D721Med (cell line): ENCODE measurements at places on chromosomes 6 and 20.

GRCh38 chr20:49583669-49584417 is 15.9 kb upstream of the PTGIS start:
- DNase-seq: no peak

DNA sequence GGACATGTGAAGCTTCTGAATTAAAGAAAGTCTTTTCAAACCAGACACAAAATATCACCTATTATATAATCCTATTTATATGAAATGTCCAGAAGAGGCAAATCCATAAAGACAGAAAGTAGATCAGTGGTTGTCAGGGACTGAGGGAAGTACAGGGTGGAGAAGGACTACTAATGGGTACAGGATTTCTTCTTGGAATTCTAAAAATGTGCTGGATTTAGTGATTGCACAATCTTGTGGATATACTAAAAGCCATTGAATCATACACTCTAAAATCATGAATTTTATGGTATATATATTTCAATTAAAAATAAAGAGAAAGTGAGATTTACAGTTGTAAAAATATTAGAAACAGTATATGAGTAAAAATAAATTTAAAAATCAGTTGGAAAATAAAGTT is 18.7 kb upstream of the MC3R start:
- DNase-seq: no peak

DNA sequence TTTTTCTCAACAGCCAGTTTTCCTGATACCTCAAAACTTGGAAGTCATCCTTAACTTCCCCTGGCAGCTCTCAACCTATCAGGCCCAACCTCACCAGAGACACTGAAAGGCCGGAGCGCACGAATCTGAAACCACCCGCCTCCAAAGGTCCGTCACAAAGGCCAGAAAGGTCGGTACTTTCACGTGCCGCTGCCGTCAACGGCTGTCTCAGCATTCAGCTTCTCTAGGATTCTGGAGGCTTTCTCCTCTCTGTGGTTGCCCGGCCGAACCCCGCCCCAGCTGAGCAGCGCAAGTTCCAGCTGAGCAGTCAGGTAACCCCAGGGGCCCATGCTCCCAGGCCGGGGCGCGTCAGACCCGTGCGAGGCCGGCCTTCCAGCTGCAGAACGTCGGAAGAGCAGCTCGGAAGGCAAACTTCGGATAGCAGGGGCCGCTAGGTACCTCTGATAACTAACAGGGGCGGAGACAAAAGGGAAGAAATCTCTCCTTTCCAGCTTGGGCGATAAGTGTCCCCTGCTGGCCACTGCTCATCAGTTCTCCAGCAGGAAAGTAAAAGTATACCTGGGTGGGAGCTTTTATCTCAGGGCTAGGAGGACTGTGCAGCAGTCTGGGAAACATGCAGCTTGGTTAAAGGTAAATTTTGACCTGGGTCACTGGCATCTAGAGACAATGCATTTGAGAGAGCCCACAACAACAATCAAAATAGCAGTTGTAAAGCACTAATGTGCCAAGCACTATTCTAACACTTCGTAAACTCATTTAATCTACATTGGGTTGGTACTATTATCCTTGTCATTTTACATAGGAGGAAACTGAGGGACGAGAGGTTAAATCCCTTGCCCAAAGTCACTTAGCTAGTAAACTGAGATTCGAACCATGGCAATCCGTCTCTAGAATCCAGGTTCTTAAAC is 16.1 kb downstream of the ZSCAN12 start:
- DNase-seq: peak; percentile 36

DNA sequence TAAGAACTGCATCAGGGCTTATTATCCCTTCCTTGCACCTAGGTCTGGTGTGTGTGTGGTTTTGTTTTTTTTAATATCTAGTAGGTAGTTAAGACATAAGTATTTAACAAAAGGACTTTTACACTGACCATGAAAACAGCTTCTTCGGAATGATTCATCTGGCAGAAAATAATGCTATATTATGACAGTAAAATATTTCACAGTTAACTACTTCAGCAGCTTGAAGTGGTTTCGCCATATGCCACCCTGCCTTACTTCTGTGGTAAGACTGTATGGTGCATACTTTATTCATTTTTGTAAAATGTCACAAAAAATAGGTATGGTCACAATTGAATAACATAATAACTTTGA is 858 bp upstream of the PTPRK start:
- DNase-seq: no peak

GRCh38 chr6:97813889-97814567 is 531.0 kb upstream of the MMS22L start:
- no peak for DNase-seq

- DNase-seq: no peak
Observed at GRCh38 chr6:16503241-16503775, 258.0 kb downstream of the ATXN1 start.

GRCh38 chr20:2398449-2398848 is 17.7 kb downstream of the TGM6 start:
- no peak for DNase-seq

GRCh38 chr6:42366999-42367352 is 84.8 kb downstream of the TRERF1 start:
- DNase-seq: no peak

DNA sequence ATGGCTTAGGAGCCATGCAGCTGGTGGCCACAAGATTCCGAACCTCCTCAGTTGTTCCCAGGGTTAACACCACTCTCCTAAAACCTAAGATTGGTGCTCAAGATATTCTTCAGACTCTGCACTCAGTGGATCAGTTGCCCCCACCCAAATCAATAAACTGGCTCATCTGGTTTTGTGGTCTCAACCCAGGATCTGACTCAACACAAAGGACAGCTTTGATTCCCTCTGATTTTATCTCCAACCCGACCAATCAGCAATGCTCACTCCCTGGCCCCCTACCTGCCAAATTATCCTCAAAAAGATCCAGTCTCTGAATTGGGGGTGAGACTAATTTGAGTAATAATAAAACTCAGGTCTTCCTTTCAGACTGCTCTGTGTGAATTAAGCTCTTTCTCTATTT is 137.5 kb downstream of the EYS start:
- no peak for DNase-seq

DNA sequence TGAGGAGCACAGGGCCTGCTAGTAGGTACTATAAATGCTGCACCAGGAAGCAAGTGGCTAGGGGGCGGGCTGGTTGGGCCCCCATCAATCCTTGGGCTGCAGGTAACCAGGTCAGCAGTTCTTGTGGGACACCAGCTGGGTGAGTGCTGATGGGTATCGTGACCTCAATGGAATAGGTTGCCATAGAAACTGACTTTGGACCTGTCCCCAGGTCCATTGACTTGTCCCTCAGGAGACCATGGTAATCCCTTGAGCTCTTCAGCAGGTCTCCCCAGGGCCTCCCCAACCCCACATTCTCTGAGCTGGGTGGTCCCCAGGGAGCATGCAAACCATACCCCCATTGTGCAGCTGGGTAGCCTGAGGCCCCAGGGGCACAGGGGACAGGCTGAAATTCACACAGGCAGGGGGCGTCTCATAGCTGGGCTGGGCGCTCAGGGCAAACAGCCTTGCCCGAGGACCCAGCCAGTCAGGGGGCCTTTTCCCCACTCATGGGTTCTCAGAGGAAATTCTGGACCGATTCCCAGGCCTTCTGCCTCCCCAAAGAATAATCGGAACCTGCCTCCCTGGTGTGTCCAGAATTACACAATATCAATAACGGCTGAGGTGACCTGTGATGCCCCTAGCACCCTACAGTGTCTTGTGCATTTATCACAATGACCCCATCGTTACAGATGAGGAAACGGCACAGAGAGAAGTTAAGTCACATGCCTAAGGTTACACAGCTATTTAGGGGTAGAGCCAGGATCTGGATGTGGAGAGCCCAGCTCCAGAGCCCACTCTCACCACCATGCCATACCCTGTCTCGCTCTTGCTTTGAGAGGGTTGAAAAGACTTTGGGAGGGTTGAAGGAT is 35.9 kb downstream of the SRC start:
- DNase-seq: no peak

- no peak for DNase-seq
Observed at GRCh38 chr6:141848029-141848890, 284.5 kb upstream of the GJE1 start.

DNA sequence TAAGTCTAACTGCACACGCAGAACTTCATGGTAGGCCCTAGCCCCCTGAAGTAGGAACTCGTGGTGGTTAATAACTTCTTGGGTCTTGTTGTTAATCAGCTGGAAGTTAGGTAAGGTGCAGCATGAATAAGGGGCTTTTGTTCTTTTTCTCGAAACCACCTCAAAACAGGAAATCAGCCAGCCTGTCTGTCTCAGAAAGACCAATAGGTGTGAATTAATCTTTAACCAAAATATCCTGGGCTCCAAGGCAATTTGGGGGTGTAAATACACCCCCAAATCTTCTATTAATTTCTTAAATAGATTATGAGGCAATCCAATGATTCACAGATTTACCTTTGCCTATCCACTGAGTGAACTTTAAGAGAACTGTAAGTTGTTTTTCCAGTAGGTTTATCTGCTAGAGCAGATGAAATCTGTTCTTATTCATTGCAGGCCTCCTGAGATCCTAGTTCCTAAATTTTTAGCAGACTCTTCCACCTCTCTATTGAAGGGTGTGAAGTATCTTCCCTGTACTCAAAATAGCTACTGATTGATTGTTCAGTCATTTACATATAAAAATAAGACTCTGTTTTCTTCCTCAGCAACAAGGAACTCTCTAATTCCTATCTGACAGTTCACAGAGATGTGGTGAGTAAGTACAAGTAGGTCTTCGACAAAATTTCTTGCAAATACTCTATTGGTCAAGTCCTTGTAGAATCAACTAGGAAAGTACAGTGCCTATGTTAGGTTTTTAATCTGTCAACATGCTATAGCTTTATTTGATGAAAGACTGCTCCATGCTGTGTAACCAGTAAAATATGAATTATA is 427.1 kb upstream of the NOX3 start:
- no peak for DNase-seq
